ENCODE measurements at places on chromosomes 12 and 14.
A peak's percentile ranks its signal among the peaks of the same experiment; 100 is the strongest.

DNA sequence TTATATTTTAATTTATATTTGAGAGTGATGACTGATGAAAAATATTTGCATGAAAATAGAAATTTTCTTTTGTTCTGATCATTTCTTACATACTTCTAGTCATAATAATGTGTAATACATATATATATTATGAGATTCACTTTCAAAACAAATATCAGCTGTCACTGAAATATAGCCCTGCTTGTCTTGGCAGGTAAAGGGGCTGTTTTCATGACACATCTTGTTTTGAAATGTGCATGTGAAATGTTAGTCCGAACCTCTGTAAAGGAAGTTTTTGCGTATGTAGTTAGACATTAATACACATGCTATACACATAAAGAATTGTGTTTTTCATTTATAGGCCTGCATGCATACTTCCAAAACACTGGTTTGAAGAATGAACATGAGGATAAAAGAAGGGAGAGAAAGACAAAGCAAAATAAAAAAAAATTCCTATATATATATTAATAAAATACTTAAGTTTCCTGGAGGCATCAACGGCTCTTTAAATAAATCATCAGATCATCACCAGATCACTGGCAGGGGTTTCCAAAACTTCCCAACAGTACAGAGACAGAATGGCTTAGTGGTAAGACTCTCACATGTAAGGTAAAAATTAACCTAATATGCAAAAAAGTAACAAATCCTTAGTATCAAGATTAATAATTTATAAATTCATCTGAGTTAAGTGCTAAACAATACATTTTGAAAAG lies 60.1 kb downstream of the SEL1L start:
- DNase-seq, result no peak

DNA sequence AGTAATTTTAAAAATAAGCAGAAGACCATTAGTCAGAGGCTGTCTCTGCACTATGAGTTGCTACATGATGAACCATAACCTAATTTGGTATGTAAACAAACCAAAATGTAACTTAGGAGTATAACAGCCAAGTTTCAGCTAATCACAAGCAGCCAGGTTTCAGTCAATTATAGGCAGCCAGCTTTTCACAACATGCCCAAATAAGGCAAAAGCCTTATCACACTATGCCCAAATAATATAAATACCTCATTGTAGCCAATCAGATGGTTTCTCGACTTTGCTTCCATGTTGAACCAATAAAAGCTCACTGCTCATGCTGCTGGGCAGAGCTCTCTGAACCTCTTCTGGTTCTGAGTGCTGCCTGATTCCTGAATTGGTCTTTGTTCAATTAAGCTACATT lies 38.6 kb downstream of the GARIN6 start:
- no peak for DNase-seq

DNA sequence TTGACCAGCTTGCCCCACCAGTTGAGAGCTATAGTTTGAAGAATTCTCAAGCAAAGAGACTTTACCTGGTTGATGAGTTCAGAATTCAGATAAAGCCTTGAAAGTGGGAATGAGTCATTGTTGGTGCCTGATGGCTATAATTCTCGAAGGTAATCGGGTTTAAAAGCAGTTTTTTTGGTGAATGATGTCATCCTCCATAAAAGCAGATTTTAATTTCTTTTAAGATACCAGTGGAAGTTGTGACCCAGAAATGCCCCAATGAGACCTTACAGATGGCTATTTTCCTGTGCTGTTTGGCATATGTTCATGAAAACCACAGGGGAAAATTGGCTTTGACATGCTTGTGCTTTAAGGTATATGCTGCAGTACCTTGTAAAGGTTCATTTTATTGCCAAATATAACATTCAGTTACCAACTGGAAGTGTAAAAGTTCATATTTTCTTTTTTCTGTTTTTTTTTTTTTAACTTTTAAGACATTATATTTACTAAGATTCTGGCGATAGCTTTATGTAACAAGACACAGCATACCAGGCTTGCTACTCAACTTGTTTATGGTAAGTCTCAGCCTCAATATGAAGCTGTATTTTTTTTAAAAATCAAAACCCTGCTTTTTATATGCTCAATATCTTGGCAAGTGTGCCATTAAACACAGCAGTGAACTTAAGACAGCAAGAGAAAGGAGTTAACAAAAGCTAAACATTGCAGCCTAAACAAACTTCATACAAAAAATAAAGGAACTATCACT lies 119.3 kb downstream of the LMNTD1 start:
- no peak for DNase-seq

GRCh38 chr12:113161415-113162016 lies 12.0 kb downstream of the CFAP73 start:
- DNase-seq, result peak; percentile 100

- no peak for DNase-seq
Measured at GRCh38 chr12:98379106-98379505, 136.3 kb upstream of the TMPO start.

DNA sequence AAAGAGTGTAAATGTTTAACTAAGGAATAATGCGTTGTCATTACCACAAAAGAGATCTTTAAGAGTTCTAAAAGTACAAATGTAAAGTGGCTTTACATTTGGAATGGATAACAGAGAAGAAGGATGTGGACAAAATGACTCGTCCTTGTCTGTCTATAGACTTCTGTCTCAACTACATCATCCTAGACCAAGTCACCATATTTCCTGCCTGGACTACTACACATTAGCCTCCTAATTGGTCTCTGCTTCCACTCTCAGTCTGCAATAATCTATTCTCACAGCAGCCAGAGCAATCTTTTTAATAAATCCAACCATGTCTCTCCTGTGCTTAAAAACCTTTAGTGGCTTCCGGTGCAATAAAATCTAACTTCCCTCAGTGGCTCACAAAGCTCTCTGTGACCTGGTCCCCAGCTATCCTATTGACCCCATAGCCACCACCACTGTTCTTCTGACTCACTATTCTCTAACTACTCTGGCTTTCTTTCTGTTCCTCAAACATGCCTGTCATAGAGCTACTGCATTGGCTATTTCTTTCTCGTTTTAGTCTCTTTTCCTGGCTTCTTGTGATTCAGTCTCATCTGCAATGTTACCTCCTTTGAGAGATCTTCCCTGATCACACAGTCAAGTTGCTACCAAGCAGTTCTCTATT lies 91.1 kb downstream of the MYF5 start:
- no peak for DNase-seq

All from H9 (cell line).